ENCODE measurements at places on chromosomes 11 and 22. TPM values are rescaled to one million over a fixed set of nuclear protein-coding genes. Genes with fewer than 3 reads are reported as not detected.

Gene NUDT22
- total RNA-seq, result 79.2 TPM

Gene CEND1
- total RNA-seq, result 0.28 TPM

Gene SLC22A6
- total RNA-seq, result not detected

Gene TPH1
- 0.15 TPM for total RNA-seq

Gene TCIRG1
- total RNA-seq, result 23.4 TPM

Gene ENDOD1
- 12.0 TPM for total RNA-seq

Gene TIMM10B
- total RNA-seq, result 28.9 TPM

- DNase-seq, result no peak
These were observed 70.9 kb downstream of the PHF21B start for GRCh38 chr22:44938886-44939285.

DNA sequence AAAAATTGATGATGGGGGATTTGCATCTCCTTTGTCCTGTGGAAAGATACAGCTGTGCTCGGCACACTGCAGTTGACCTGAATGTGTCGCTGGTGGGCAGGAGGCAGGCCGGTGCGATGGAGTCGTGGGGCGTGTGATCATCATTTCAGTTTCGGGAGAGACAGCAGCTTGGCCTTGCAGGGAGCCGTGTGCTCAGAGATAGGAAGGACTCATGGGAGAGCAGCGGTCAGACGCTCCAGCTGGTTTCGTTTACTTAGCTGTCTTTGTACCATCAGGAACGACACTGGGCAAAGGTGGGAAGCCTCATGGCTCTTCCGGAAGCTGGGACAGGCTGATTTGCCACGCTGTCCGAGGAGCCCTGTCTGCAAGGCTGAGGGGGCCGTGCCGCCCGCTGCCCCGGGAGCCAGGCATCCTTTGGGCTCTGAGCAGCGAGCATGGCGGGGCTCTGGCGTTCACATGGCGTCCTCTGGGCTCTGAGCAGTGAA is 32.7 kb downstream of the GRAMD4 start:
- DNase-seq, result no peak

GRCh38 chr22:45246060-45246985 is 5.6 kb upstream of the KIAA0930 start:
- DNase-seq, result no peak

DNA sequence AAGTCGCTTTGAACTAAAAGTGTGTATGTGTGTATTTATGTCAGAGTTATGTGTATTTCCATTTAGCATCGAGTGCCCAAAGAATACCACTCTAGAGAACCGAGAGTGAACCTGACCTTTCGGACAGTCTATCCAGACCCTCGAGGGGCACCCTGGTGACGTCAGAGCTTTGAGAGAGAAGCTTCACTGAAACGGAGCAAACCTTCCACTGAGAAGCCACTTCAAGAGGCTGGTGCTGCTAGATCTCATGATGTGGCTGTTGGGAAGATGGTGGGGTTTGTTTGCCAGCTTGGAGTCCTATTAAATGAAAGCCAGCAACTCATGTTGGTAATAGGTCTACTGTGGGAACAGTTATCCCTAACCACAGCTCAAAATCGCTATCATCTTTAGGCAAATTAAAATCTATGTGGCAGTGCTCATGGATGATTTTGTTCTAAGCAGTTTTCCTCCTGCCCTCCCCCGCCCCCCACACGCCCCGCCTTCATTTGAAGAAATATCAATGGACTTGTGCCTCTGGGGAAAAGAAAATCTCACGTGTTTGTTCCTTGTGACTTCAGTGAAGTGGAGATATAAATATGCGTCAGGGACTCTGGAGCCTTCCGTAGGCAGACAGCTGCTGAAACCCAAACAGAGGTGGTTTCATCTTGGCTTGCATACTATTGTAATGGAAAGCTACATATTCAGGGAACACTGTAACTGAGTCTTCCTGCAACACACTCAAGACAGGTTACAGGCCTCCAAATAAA is 22.4 kb upstream of the C11orf96 start:
- no peak for DNase-seq

DNA sequence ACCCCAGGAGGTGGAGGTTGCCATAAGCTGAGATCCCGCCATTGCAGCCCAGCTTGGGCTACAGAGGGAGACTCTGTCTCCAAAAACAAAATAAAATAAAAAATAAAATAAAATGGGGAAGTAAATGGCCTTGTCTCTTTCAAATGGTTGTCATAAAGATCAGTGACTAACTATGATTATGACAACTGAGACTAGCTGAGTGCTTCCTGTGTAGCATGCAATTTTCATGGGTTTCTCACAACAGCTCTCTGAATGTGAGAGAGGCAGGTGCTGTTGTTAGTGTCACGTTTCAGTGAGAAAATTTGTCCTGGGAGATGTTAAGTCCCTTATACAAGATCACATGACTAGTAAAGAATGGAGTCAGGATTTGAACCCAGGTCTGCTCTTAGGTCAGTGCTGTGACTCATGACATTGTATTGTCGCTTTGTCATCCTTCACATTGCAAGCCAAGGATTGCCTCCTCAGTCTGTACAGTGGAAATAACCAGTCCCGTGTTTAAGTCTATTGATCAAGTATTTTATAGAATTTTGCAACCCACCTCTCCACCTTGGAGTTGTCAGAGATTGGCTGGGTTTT is 163.3 kb upstream of the CCDC90B start:
- DNase-seq, result no peak
